ENCODE measurements at places on chromosomes 16 and 17. TPM values are rescaled to one million over a fixed set of nuclear protein-coding genes. Genes with fewer than 3 reads are reported as not detected.

The CACNA1H gene
- under 0.01 TPM for total RNA-seq

The EPX gene
- not detected for total RNA-seq

The ST6GALNAC1 gene
- total RNA-seq, result not detected

The SLC5A11 gene
- not detected for total RNA-seq

The IRX3 gene
- total RNA-seq, result 5.1 TPM

The ENPP7 gene
- total RNA-seq, result not detected

The KCNH6 gene
- total RNA-seq, result not detected

The TMIGD1 gene
- not detected for total RNA-seq

The SLC2A4 gene
- not detected for total RNA-seq

The CDRT4 gene
- 1.8 TPM for total RNA-seq

The SENP3 gene
- total RNA-seq, result 69.1 TPM

The EFNB3 gene
- 0.37 TPM for total RNA-seq

The GAN gene
- total RNA-seq, result 4.0 TPM

The KRT39 gene
- total RNA-seq, result not detected

The HCFC1R1 gene
- 16.2 TPM for total RNA-seq

The EXOC3L1 gene
- not detected for total RNA-seq

The ZNF830 gene
- total RNA-seq, result 9.4 TPM

The GINS2 gene
- total RNA-seq, result 16.8 TPM

The BICDL2 gene
- total RNA-seq, result not detected

The TBCD gene
- total RNA-seq, result 47.0 TPM

The CETP gene
- total RNA-seq, result not detected

The CUEDC1 gene
- total RNA-seq, result 13.5 TPM

The DOC2B gene
- not detected for total RNA-seq

The AANAT gene
- total RNA-seq, result not detected

The CDRT15 gene
- not detected for total RNA-seq

The ALOX12B gene
- total RNA-seq, result 0.73 TPM

The TEKT1 gene
- not detected for total RNA-seq

The ZNF785 gene
- total RNA-seq, result 11.4 TPM

The CLEC19A gene
- not detected for total RNA-seq

The SHBG gene
- 0.39 TPM for total RNA-seq

The NOXO1 gene
- 0.39 TPM for total RNA-seq

The PPY gene
- not detected for total RNA-seq

The CBX8 gene
- 2.0 TPM for total RNA-seq

The TSPOAP1 gene
- not detected for total RNA-seq

The NPIPB2 gene
- total RNA-seq, result 5.1 TPM

The NDUFAF8 gene
- 31.1 TPM for total RNA-seq

The RHOT1 gene
- total RNA-seq, result 34.9 TPM

The CCL5 gene
- not detected for total RNA-seq

The ABCC6 gene
- under 0.01 TPM for total RNA-seq

The TVP23B gene
- 29.0 TPM for total RNA-seq

The C16orf92 gene
- not detected for total RNA-seq

The WSB1 gene
- total RNA-seq, result 149 TPM

All from subcutaneous preadipocyte (primary cell).